ENCODE measurements at places on chromosomes 2 and 18.

DNA sequence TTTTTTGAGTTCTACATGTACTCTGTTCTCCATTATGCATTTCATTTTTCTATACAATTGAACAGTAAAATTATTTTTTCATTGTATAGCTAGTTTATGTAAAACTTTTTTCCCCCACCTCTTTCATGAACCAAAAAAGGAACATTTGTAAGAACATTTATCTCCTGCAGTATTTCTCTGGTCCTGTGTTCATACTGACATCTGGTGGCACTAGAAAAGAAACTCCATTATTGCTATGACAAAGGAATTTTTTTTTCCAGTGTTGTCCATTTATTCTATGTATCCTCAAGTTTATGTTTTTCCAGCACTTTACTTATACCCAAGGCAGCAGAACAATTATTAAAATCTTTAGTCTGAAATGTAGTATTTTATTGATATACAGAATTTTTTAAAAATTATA, 27.4 kb upstream of the CHAC2 start:
- DNase-seq, result no peak

GRCh38 chr2:121650315-121650930, 1.2 kb upstream of the CLASP1 start:
- no peak for DNase-seq

DNA sequence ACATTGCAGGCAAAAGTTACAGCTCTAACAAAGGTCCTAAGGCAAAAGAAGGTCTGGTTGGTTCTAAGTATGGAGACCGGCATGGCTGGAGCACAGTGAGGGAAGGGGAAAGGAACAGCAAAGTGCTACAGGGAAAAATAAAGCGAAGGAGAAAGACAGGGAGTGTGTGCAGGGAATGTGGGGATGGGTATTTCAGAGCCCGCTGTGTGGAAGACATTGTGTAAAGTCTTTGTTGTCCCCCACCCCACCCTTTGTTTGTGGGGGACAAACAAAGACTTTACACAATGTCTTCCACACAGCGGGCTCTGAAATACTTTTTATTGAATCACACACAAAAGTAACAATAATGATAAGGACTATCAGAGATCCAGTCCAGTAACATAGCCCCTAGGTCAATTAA, 28.9 kb upstream of the C2orf15 start:
- no peak for DNase-seq

GRCh38 chr2:30701782-30702181, 105.5 kb downstream of the CAPN13 start:
- DNase-seq, result no peak

DNA sequence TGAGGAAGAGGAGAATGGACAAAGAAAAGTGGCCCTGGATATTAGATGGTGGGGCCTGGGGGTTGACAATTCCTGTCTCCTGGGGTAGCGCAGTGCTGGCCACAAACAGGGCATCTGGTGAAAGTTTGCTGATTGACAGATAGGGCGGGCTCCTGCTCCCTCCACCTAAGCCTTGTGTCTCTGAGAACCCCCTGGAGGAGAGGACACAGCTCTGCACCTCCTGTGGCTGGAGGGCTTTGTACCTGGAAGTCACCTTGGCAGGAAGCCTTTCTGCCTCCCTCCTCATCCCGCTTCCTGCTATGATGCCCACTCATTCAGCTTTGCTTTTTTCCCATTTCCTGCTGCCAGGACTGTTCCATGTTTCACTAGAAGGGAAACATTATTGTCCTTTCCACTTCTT, 72.4 kb downstream of the RHOB start:
- DNase-seq, result no peak

GRCh38 chr2:202432776-202433175, 56.6 kb downstream of the BMPR2 start:
- DNase-seq, result no peak

DNA sequence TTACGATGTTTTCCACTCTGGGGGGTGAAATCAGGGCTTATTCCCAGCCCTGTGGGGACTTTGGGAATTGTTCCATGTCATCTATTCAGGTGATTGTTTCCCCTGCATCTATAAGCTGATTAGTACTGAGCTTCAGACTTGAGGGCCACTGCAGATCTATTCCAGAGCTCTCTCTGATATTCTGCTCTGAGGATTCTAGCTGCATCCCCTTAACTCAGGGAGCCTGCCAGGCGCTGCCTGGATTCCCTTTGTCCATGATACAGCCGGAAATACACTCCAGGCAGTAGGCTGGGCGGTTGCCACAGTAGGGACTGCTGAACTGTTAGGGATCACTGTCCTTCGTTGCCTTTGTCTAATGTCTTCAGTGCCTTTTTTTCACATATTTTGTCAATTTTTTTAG, 31.3 kb downstream of the PTRHD1 start:
- no peak for DNase-seq

DNA sequence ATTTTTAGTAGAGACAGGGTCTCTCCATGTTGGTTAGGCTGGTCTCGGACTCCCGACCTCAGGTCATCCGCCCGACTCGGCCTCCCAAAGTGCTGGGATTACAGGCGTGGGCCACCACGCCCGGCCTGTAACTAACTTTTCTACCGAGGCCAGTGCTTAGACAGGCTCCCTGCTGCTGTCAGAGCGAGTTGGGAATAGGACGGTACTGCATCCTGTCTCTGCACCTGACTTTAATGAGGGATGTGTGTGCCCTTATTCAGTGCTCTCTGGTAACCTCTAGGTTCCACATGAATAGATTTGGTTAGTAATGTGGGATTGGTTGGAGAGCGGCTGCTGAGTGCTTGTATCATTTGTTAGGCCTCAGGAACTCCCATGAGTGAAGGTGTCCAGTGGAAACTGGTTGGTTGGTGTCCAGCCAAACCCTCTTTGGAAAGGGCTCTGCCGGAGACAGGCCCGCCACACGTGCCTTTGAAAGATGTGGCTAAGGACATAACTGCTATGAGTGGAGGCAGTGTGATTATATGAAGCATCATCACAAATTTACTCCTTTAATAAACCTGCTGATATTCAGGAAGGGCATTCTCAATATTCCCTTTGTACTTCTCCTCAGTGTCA, 36.6 kb downstream of the MYOM1 start:
- no peak for DNase-seq

GRCh38 chr2:126910637-126911036, 11.9 kb downstream of the TEX51 start:
- no peak for DNase-seq

DNA sequence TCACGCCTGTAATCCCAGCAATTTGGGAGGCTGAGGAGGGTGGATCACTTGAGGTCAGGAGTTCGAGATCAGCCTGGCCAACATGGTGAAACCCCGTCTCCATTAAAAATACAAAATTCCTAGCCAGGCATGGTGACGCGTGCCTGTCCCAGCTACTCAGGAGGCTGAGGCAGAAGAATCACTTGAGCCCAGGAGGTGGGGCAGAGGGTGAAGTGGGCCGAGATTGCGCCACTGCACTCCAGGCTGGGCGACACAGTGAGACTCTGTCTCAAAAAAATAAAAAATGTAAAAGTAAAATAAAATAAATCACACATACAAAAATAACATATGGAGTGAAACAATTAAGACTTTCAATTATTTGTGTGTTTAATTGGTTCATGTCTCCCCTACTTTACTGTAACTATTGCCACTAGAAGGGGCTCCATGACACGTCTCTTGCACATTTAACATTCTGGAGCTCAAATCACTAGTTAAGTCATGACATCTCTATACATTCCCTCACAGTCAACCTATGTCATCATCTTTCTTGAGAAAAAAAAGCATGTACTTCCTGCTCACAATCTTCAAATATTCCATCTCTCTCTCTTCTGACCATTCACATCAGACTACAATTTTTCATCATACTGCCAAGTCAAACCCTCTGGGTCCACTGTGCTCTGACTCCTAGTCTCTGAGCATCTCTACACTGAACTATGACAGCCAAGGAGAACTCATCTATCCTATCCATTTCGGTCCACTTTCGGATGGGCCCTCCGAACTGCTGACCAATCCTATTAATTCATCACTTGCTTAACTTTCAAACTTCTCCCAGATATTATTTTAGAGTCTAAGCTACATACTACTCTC, 6.7 kb downstream of the GFPT1 start:
- DNase-seq, result no peak
